ENCODE measurements at places on chromosomes 2 and 18.

DNA sequence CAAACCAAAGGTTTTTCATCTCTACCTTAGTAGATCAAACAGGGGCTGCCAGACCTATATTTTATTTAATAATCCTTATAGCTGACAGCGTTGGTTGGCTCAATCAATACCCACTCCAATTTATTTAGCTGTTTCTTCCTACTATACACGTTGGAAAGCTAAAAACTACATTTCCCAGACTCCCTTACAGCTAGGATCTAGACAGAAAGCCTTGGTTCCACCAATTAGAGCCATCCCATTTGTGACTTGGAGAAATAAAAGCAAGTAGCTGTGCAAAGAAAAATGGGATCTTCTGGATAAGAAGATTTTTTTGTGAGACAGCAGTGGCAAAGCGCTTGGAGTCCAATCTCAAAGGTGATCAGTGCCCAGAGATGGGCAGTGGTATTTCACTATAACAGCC, 331.3 kb upstream of the MEIS1 start:
- DNase-seq, result no peak

DNA sequence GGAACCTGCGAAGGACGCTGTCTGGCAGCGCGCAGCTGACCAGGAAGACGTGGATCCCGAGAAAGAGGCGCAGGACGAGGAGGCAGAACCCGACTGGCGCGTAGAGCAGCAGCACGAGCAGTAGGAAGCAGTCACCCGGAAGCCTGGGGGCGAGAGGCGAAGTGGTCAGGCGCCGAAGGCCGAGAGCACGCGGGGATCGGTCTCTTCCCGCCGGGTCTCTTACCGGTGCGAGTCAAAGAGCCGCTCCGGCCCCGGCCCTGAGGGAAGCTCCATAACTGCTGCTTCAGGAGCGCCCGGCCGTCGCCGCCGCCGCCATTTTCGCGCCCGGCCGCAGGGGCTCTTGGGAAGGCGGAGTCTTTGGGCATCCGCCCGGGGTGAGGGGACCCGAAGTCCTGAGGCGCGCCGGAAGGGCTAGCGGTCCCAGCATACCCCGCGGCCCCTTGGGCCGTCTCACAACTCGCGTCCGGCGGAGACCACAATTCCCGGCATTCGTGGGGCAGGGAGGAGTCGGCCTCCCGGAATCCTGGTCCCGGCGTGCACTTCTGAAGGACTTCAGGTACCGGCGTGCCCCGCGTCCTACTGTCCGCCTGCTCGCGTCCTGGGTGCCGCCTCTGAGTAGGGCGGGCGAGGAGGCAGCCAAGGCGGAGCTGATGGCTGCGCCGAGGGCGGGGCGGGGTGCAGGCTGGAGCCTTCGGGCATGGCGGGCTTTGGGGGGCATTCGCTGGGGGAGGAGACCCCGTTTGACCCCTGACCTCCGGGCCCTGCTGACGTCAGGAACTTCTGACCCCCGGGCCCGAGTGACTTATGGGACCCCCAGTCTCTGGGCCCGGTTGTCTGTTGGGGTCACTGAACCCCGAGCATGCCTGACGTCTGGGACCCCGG, at the start of the genes AUP1 and HTRA2:
Gene AUP1, minus strand, starts transcription at position 350 of the 882 bp plus-strand sequence. Its CDS starts 77 bp downstream, at position 273.
Gene HTRA2, plus strand, starts transcription at position 577 of the 882 bp plus-strand sequence. Its CDS starts 74 bp downstream, at position 651.
- DNase-seq, result peak; percentile 99

- DNase-seq, result peak; percentile 38
Observed at GRCh38 chr18:46712406-46712805, 44.4 kb downstream of the ST8SIA5 start.

- DNase-seq, result no peak
Observed at GRCh38 chr18:13616525-13617035, 109.8 kb downstream of the FAM210A start.

- DNase-seq, result no peak
Observed at GRCh38 chr2:239206851-239207250, 194.0 kb downstream of the HDAC4 start.

GRCh38 chr2:201402651-201403562, 45.8 kb upstream of the FLACC1 start:
- no peak for DNase-seq

DNA sequence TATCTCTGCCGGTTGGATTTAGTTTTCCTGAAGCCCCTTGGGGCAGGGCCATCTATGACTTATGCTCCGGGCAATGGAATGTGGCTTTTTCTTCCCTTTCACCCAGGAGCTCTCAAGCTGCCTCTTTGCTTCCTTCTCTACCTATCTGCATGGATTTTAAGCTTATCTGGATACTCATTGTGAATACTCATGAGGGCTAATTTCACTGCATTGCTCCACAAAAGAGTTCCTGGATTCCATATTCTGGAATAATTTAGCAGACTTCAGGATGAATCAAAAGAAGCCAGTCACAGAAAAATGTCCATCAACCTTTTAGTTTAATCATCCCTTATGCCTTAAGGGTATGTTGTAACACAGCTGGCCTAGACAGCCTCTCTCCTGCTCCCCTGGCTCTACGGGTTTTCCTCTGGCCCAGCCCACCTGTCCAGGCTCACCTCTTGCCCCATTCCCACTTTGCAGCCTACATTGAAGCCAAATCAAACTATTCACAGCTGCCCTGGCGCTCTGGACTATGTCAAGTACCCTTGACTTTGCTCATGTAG, 122.8 kb upstream of the RMDN2 start:
- no peak for DNase-seq

Data from testis (tissue), 5 donors.